ENCODE measurements at places on chromosomes 4 and X. TPM values are rescaled to one million over a fixed set of nuclear protein-coding genes. Genes with fewer than 3 reads are reported as not detected.

The KLKB1 gene
- not detected for total RNA-seq

The PHOX2B gene
- total RNA-seq, result not detected

The BEND2 gene
- not detected for total RNA-seq

The F8A1 gene
- total RNA-seq, result 3.6 TPM

The CLDN2 gene
- not detected for total RNA-seq

Measured in uterine smooth muscle cell (primary cell).